ENCODE measurements at places on chromosomes 12 and 14.

GRCh38 chr14:70882776-70883492, 24.3 kb upstream of the PCNX1 start:
- DNase-seq: no peak

GRCh38 chr12:120834489-120835303, 69.5 kb downstream of the SPPL3 start:
- DNase-seq: no peak

DNA sequence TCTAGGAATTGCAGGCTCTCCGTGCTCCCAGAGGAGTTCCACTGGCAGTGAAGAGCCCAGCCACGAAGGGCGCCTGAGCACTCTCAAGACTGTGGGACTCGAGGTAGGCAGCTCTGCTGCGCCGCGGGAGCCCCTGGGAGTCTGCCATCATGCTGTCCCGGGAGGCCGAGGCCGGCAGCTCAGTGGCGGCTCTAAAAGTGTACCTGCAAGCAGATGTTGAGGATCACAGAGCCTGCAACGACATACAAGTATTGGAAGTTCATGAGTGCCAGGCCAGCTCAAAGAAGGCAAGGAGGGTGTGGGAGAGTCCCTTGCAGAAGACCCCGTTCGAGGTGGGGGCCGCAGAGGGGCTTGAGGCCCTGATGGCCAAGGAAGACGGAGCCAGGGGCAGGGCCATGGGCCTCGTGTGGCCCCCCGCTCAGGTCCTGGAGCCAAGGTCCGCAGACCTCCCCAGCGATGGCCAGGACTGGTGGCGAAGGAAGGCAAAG, 62.7 kb downstream of the MUCL1 start:
- no peak for DNase-seq

GRCh38 chr12:4052691-4053090, 179.5 kb upstream of the PARP11 start:
- no peak for DNase-seq

- no peak for DNase-seq
Observed at GRCh38 chr12:59808317-59808910, 212.6 kb downstream of the SLC16A7 start.

DNA sequence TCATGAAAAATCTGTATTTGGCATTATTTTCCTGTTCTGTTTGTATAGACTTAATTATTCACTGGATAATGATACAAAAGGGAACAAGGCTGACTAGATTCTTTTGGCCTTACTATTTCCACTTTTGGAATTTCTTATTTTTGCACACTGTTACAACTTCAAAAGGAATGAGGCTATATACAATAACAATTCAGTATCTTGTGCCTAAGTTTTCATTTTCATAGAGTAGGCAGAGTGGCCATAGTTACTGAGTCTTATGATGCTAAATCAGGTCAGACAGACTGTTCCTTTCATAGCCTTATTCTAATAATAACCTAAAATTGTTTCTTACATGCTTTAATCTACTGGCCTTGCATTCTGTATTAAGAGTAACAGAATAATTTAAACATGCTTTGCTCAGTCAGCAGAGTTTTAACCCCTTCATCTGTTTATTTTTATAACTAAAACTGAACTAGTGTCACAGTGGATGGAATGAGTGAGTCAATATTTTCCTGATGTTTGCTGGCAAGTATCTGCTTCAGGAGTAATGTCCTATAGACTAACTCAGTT, 10.5 kb downstream of the TTC8 start:
- no peak for DNase-seq

DNA sequence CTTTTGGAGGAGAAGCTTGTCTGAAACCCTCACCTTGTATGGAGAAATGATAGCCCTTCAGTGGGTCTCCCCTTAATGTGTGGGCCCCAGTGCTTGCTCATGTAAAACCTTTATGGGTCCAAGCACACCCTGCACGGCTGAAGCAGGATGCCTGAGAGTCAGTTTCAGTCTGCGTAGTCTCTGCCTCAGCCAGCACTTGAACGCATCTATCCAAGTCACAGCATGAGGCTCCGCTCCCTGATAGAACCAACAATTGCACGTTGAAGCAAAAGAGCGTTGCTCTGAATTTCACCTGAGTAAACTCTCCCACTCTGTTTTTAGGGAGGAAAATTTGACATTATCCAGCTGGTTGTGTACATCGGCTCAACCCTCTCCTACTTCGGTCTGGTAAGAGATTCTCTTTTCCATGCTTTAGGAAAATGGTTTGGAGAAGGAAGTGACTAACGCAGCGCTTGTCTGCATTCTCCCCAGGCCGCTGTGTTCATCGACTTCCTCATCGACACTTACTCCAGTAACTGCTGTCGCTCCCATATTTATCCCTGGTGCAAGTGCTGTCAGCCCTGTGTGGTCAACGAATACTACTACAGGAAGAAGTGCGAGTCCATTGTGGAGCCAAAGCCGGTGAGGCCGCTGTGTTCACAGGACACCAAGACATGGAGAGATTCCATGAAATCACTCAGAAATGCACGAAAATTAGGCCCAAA, 33.0 kb upstream of the P2RX4 start:
- no peak for DNase-seq

- DNase-seq: no peak
Observed at GRCh38 chr14:23321572-23322547, 603 bp downstream of the PABPN1 start.

GRCh38 chr14:34111953-34112352, 161.1 kb upstream of the EGLN3 start:
- DNase-seq: no peak

GRCh38 chr14:28780843-28781820, 14.5 kb downstream of the FOXG1 start:
- no peak for DNase-seq

DNA sequence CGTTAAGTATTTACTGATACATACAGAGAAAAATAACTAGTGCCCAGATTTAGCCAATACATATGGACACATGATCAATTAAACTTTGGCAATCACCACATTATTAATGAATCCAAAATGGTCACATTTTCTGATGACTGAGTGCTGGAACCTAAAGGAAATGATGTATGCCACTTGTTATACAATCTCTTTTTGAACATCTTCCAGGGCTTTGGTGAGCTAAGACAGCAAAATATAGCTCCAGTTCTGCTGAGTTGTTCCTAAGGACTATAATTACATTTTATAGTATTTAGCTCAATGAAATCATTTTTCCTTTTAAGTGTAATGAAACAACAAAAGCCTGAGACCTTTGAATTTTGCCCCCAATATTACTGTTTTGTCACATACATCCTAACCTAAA, 329.1 kb upstream of the ATP2B1 start:
- no peak for DNase-seq

DNA sequence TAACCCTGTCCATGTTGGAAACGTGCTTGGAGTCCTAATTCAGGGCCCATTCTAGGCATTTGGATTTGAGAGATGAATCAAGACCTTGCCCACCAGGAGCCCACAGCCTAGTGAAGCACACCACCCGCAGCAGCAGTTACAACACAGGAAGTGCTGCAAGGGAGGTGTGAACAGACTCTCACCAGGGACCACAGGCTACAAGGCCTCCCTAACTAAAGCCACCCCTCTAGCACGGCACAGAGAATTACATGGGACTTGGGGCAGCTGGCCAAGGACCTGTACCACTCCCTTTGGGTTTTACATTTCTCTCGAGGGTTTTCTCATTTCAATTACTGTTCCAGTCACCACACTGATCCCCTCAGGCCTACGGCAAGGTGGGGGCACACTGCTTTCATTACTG, 49.5 kb upstream of the FOXN3 start:
- DNase-seq: no peak

DNA sequence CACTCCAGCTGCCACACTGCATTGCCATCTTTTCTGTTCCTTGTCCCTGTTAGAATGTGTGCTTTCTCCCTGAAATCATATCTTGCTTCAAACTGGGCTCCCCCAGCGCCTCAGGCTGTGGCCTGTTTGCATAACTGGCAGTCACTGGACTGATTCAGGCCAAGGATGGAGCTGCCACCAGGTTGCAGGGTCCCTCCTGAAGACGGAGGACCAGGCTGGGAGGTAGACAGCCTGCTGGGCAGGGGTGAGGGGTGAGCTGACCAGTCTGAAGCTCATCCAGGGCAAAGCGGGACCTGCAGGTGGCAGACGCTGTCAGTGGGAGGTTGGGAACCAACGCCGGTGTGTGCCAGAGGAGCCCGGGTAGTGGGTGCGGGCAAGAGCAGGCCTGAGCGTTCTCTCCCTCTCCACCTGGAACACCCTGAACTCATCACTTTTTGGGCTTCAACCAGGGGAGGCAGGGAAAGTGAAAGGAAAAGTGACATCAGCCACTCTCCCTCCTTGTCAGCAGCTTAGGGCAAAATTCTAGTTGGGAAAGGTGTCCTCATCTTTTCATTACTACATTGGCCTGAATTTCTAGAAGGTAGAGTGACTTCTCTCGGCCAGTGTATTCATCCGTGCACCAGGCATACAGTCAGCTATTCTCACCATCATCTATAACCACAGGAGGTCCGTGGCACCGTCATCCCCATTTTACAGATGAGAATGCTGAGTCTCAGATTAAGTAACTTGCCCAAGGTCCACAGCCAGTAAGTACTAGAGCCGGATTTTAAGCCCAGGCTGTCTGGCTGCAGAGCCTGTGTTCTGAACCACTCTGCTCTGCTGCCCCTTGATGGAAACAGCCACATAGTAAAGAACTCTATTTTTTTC, 219.1 kb downstream of the SLC41A2 start:
- DNase-seq: no peak

GRCh38 chr14:73789989-73790581, 61.5 kb upstream of the PTGR2 start:
- no peak for DNase-seq

GRCh38 chr12:82055391-82055790, 296.2 kb upstream of the PPFIA2 start:
- DNase-seq: no peak

GRCh38 chr12:83065562-83065961, 378.9 kb downstream of the TMTC2 start:
- no peak for DNase-seq

GRCh38 chr14:26621364-26621763, 23.5 kb upstream of the NOVA1 start:
- DNase-seq: no peak

DNA sequence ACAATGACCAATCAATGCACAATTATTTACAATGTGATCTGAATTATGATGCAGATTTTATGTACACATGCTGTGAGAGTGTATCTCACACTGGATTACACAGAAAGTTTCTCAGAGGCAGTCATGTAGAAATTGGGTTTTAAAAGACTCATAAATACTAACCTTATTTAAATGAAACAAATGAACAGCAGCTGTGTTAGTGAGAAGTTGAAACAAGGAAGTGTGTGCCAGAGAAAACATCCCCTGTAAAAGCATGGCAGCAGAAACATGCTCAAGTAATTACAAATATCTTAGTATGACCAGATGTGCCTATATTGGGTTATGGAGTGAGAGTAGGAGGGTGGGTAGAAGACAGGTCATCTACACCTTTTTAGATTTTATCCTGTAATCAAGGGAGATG, 723.7 kb downstream of the C12orf50 start:
- no peak for DNase-seq

DNA sequence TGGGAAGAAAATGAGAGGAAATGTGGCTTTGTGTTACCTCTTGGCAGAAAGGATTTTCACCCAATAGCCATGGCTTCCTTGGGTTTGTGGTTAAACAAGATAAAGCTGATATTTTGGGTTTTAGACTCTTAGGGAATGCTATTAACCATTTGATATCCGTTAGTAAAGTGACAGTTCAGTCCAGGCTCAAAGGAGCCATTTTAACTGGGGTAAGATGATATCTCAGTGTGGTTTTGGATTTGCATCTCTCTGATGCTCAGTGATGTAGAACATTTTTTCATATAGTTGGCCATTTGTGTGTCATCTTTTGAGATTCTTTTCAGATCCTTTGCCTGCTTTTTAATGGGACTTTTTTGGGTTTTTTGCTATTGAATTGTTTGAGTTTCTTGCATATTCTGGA, 30.1 kb downstream of the IFT43 start:
- DNase-seq: no peak

- no peak for DNase-seq
Observed at GRCh38 chr12:67741270-67741669, 92.7 kb downstream of the DYRK2 start.

GRCh38 chr14:31173120-31173837, 34.3 kb downstream of the HECTD1 start:
- no peak for DNase-seq

DNA sequence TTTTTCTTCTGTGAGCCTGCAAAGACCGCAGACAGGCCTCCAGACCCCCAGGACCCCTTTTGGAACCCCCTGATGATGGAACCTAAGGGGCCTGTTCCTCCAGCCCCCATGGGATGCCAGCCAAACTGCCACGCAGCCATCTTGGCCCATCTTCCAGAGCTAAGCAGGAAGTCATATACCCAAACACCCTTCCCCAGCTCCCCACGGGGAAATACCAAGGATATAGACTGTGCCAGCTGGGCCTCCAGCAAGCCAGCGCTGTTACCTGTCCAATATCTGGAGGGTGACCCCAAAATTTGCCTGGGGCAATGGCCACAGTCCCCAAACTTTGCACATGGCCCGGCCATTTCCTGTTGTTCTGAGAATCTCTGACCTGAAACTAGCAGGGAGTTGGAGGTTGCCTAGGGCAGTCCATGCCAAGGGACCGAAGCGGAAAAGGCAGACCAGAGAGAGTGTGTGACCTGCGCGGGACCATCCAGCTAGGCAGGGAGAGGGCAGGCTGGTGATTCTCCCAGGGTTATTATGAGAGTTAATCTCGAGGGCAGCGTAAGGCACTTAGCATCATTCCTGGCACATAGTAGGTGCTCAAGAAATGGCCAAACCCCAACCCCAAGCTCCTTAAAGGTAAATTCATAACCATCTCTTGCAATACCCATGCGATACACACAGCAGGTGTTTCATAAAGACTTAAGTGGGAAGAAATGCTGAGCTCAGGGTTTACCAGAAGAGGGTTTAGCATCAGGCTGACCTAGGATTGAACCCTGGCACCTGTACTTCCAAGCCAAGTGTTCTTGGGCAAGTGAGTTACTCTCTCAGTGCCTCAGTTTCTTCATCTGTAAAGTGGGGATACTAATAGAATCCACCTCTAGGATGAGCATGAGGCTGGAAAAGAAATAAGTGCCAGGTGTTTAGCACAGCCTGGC, 2.6 kb upstream of the RASAL1 start:
- DNase-seq: no peak

- no peak for DNase-seq
Observed at GRCh38 chr12:24943947-24944600, 4.8 kb downstream of the BCAT1 start.

DNA sequence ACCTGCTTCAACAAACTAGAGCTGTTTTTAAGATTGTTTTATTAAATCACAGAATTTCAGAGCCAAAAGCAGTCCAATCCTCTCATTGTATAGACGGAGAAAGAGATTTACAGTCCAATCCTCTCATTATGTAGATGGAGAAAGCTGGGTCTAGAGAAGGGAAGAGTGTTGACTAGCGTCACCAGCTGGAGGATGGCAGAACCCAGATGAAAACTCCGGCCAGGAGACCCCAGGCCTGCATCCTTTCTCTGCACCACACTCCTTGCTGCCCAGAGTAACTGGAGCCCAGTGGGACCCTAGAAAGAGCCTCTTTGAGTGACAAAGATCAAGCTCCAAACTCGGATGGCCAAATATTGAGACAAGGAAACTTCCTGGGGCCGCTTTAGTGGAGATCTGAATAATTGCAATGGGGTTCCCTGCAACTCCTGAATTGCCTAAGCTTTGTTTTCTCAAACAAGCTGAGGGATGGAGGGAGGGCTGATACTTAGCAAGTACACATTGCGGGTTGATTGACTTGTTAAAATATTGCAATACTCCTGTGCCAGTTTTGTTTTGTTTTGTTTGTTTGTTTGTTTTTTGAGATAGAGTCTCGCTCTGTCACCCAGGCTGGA, 12.5 kb downstream of the AMDHD1 start:
- no peak for DNase-seq

- no peak for DNase-seq
Observed at GRCh38 chr12:117334855-117335587, 26.4 kb downstream of the NOS1 start.

All from breast epithelium (tissue), 4 donors.